Stimulated activated CD4-positive, alpha-beta T cell treated with anti-CD3 and anti-CD28 coated beads, Interleukin-4, amount 100 ng/mL, for 1 hour (primary cell): ENCODE measurements at places on chromosomes 7 and 10.

DNA sequence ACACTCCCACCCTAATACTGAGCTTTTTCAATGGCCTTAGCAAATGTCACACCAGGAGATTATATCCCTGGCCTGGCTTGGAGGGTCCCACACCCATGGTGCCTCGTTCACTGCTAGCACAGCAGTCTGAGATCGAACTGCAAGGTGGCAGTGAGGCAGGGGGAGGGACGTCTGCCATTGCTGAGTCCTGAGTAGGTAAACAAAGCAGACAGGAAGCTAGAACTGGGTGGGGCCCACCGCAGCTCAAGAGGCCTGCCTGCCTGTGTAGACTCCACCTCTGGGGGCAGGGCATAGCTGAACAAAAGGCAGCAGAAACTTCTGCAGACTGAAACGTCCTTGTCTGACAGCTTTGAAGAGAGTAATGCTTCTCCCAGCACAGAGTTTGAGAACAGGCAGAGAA is 338.9 kb upstream of the MBL2 start:
- no peak for DNase-seq

- no peak for DNase-seq
These were observed 56.8 kb upstream of the FAM171A1 start for GRCh38 chr10:15427843-15428414.

DNA sequence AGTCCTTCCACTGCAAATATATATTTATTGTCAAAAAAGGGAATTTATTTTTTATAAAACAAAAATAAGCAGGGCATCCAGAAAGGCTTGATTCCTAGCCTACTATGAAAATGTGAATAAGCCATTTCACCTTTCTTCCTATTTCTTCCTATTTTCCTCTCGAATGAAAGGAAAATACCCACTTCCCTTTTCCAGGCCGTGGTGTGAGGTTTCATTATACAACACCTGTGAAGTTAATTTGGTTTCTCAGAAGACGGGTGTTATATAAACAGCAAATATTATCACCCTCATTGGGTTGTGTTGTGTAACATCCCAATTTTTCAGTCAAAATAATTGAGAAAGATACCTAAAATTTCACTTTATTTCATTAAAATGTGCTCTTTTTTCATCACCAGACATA is 214.3 kb downstream of the DGKB start:
- DNase-seq, result no peak

DNA sequence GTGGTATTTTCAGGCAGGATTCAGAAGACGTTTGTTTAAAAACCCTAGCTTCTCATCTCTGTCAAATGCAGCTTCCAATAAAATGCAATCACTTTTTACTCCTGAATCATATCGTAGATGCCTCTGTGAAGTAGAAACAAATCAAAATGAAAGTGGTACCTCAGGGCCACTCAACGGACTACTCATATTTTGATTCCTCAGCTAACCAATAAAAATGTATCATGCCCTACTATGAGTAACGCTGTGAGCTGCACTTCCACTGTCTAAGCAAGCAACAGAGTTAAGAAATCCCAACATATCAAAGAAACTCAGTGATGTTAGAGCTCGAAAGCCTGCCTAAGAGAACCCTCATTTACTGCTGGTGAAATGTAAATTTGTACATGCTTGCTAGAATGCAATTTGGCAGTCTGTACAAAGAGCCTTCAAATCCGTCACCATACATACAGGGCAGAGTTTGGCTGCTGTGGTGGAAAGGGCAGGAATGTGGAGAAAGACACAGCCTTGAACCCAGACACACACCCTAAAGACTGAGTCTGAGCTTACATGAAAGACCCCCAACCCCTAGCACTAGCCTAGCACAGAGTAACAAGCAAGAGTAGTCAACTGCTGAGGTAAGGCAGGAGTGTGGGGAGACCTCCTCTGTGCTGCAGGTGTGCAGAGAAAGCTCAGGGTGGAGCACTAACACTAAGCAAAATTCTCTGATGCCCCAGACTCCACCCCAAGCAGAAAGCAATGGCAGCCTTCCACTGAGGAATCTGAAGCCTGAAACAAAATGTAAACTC is 151.5 kb downstream of the ANK3 start:
- DNase-seq, result no peak

DNA sequence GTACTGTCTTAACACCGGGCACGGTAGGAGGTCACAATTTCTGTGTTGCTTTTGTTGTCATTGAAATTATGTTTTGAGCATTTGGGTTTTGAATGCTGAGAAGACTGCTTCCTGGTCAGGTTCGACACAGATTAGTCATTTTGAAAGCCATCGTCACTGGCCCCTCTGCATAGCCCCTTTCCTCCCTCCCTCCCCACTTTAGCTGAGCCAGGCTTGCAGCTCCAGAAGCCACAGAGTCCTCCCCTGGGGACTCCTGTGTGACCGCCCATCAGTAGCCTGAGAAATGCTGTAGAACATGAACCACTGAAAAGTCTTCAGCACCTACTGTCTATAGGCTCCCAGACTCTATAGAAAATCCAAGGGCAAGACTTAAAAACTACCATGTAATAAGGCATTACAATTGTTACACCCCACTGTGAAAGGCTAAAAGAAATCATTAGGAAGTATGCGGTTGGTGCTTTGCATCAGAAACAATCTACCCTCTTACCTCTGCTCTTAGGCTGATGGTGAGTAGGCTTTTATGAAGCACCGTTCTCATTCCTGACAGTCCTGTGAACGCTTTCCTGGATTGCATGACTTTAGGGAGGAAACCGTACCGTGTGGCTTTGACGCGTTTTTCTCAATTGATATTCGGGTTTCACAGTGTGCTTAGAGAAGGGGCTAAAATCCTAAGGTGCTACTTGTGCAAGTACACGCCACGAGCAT is 24.8 kb downstream of the JCAD start:
- no peak for DNase-seq

DNA sequence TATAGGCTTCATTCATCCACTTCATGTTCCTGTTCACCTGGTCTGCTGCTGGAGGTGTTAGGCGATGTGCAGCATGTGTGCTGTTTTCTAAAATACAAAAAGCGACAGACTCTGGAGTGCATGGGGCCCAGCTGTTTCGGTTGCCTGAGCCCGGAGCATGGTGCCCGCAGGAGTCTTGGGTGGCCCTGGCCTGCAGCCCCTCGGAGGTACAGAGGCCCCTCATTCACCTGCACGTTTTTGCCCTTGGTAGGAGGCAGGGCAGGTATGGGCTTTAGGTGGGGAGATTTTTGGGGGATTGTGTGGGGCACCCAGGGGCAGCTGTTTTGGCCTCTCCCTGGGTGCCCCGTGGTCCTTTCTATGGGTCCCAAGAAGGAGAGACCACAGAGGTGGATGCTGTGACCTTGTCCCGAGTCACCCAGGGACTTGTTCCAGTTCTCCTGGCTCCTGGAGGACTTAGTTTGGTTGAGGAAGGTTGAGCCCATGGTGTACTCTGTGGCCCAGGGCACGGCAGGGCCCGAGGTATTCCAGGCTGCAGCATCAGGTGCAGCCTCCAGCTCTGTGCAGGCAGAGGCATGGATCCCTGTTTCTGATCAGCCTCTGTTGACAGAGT is 130.7 kb downstream of the TRRAP start:
- no peak for DNase-seq

DNA sequence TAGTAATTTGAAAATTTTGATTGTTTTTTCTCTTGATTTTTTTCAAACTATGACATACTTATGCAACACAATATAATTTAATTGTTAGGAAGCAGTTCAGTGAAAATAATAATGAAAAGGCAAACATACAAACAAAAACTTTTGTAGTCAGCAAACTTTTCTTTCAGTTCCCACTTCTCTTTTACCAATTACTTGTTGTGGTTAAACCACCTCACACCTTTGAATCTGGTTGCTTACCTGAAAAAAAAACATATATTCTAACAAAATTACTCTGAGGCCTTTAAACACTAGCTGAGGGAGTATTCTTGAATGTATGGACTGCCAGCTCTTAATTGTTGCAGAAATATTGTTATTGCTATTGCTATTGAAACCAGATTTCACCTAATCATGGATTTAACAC is 266.2 kb upstream of the SEMA3C start:
- no peak for DNase-seq

GRCh38 chr7:14219125-14219524 is 229.7 kb upstream of the ETV1 start:
- no peak for DNase-seq

- no peak for DNase-seq
These were observed 12.2 kb downstream of the PLAC9 start for GRCh38 chr10:80144696-80145131.

DNA sequence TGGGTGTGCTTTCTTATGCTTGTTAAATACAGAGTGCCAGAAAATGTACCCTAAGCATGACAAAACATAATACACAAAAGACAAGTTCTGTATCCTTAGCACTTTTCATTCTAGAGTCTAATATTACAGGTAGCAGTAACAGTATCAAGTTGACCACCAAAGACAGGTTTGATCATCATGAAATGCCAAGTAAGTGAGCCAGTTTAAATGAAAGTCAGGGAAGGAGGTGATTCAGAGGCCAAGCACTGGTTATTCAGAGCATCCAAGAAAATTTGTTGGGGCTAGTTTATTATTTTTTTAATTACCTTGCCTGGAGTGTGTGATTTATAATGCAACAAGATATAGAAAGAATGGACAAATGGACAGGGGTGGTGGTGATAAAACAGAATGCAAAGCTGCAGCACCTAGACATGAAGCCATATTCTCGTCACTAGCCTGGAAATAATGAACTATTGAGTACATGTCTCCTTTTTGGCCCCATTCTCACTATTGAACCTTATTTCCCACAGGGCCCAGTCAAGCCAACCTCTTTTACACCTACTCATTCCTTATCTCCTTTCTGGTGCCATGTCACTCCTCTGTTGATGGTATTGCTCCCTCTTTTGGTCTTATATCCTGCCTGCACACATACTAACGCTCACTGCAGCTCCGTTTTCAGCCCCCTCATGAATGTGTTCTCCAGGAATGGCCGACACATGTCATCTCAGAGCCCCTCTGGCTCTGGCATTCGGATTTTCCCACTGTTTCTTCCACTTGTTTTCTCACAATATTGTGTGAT is 78.6 kb upstream of the GLCCI1 start:
- no peak for DNase-seq

DNA sequence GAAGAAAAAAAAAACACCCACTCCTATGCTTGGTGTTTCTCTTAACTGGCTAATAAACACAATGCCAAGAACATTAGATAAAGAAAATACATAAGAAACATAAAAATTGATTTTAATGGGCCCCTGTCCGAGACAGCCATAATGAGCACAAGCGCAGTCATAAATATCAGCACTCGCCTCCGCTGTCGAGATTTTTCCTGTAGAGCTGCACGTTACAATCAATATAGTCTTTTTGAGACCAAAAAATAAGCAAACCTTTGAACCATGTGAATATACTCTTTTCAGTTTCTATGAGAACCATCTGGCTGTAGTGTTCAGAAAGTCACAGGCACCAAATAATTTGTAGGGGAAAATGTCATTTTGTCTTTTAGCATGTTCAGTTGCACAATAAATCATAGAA is 70.1 kb downstream of the MGMT start:
- no peak for DNase-seq

DNA sequence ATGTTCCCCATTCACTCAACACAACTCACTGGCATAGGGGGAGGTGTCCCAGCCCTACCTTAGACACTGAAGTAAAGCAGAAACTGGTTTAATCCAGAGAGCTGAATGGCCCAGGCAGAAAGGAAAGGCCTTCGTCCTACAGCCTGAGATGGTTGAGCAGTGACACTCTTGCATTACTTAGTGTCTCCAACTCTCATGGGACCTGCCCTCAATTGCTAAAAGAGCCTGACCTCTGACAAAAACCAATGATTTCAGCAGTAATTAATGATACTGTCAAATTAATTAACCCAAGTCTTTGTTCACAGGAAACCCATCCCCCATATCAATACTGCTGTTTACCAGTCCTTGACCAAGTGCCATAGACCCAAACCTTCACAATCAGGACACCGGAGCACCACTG is 48.6 kb downstream of the ICA1 start:
- no peak for DNase-seq

DNA sequence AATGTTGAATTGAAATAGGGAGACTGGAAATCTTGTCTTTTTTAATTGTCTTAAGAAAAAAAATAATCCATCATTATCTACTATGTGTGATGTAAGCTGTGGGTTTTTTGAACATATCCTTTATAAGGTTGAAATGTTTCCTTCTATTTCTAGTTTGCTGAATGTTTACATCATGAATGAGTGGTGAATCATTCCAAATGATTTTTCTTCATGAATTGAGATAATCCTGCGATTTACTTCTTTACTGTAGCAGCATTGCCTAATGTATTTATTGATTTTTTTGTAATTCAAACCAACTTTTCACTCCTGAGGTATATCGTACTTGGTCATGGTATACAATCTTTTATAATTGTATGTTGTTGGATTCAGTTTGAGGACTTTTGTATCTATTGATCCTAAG is 607.6 kb upstream of the PFKP start:
- no peak for DNase-seq
